ENCODE measurements at places on chromosomes 11 and 22.
A peak's percentile ranks its signal among the peaks of the same experiment; 100 is the strongest.

GRCh38 chr22:45548991-45549761 is 46.5 kb downstream of the FBLN1 start:
- peak; percentile 51 for DNase-seq

DNA sequence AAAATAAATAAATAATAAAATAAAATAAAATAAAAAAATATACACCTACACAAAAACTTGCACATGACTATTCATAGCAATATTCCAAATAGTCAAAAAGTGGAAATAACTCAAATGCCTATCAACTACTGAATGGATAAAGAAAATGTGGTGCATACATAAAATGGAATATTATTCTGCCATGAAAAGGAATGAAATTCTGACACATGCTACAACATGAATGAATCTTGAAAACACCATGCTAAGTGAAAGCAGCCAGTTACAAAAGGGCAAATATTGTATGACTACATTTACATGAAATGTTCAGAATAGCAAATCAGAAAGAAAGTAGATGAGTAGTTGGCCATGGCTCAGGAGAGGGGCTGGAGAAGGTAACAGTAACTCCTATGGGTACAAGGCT is 46.3 kb downstream of the MICAL3 start:
- DNase-seq: no peak

DNA sequence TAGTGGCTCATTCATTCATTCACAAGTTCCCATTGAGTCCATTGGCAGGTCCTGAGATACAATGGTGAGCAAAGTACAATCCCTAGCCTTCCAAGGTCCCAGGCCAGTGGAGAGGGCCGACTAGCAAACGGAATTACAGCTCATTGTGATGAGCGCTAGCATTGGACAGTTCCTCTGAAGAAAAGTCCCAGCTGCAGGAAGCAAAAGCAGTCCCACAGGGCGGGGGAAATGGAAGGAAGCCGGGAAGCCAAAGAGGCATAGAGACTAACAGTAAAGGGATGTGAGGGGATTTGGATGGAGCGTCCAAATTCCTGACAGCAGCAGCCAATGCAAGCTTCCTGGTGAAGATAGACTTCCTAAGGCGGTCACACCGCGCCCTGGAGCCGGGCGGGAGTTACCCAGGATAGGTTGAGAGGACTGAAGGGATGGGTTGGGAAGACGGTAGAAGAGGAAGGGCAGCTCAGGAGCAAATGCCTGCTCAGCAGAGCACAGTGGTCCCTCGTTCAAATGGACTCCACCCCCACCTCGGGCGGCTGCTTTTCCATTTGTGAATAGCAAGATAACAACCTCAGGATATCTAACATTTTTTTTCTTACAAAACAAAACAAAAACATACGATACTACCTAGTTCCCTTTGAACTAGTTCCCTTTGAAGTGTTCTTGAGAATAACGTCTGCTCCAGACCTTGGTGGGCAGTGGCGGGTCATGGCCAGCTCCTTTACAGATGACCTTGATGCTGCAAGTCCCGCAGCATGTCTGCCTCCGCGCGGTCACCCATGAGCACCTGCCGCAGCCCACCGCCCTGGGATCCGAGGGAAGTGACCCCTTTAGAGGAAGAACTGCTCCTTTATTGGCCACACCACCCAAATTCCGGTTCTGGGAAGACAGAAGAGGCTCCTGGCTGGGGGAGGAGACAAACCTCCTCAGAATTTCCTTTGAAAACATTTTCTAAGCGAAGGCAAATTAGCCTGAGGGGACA is 132.9 kb downstream of the RASSF10 start:
- no peak for DNase-seq

DNA sequence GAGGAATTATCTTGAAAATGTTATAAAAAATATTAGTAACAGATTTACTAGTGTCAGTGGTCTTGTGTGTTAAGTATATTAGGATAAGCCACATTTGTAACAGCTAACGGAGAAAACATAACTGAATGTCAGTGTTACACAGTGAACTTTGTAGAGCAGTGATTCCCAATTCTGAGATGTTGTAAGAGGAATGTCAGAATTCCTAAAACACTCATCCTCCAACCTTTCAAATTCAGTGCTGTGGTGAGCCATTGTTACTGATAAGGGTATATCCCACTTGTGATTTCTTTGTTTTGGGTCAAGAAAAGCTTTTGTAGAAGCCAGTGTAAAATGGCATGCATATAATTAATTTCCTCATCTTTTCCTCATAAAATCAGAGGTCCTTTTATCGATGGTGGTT is 61.9 kb downstream of the ARHGEF12 start:
- DNase-seq: no peak

DNA sequence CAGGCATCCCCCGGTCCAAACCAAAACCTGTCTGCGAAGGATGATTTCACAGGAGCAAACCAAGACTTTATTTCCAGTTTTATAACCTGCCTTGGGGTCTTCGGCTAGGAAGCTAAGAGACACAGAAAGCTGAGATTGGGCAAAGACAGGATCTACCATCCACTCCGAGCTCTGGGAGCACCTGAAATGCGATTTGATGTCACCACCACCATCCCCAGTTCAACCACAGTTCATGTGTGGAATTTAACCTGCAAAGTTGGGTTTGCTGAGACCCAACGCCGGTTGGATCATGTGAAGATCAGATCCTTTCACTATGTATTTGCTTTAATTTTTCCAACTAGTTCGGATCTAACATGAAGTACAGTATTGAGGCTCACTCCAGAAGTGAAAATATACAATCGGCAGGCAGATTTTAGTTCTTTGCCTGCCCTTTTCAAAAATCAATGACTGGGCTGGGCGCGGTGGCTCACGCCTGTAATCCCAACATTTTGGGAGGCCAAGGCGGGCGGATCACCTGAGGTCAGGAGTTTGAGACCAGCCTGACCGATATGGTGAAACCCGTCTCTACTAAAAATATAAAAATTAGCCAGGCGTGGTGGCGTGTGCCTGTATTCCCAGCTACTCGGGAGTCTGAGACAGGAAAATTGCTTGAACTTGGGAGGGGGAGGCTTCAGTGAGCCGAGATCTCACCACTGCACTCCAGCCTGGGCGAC is 1.4 kb upstream of the C11orf24 start:
- DNase-seq: no peak

DNA sequence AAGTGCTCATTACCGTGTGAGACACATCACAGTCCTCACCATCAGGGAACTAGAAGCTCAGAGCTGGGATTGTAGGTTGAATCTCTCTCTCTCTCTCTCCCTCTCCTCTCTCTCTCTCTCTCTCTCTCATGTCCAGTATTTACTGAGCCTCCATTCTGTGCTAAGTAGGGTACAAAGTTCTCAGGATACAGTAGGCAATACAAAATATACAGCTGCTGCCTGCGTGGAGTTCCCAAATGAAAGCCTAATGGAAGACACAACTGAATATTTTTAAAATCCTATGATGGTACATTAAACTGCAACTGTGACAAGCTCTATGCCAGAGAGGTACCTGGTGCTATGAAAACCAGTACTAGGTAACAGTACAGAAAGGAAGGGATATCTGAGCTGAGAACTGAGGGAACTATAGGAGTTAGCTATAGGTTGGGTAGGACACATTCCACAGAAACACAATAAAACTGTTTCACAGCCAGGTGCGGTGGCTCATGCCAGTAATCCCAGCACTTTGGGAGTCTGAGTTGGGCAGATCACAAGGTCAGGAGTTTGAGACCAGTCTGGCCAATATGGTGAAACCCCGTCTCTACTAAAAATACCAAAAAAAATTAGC is 9.6 kb upstream of the PRG2 start:
- DNase-seq: no peak

GRCh38 chr11:11334607-11335006 is 18.4 kb downstream of the CSNK2A3 start:
- no peak for DNase-seq

GRCh38 chr22:25495285-25495684 is 69.2 kb upstream of the GRK3 start:
- no peak for DNase-seq

- DNase-seq: peak; percentile 58
Measured at GRCh38 chr22:37848587-37849088, 581 bp upstream of the EIF3L start.

- DNase-seq: no peak
Measured at GRCh38 chr11:15692739-15693138, 578.0 kb downstream of the INSC start.

DNA sequence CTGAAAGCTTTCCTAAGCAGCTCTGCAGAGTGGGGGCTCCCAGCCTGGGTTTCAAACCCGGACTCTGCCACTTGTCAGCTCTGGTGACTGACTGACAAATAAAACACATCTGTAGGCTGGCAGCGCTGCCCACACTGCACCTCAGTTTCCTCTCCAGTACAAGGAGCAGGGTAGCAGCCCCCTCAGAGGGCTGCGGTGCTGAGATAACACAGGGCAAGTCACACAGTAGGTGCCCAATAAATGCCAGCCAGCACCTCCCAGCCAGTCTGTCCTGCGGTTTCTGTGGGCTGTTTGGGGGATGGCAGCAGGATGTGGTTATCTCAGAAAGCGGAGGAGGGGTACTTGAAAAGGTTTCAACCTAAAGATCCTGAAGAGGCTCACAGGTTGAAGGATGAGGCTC is 1.5 kb downstream of the SYT12 start:
- peak; percentile 84 for DNase-seq

- no peak for DNase-seq
Measured at GRCh38 chr11:26622181-26622580, 50.1 kb upstream of the MUC15 start.

DNA sequence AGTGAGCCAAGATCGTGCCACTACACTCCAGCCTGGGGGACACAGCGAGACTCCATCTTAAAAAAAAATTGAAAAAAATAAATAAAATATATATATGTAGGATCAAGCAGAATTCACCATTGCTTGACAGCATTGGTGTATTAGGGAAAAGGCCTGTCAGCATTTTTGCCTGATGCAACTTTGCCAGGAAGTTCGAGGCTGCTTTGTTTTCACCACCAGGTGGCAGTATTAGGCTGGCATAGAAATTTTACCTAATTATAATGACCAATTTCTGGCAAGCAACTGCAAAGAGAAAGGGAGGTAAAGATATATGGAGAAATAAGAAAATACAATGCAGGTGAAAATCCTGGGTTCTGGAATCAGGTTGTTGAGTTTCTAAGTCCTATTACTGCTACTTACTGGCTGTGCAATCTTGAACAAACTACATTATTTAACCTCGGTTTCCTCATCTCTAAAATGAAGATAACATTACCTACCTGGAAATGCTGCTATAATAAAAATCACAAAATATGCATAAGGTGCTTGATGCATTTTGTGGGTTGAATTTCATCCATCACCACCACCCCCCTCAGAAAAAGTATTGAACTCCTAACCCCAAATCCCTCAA is 24.7 kb downstream of the LAYN start:
- DNase-seq: peak; percentile 77

- no peak for DNase-seq
Measured at GRCh38 chr11:125382314-125382791, 113.7 kb downstream of the FEZ1 start.

GRCh38 chr11:96051820-96052219 is 127.9 kb upstream of the MTMR2 start:
- DNase-seq: no peak

DNA sequence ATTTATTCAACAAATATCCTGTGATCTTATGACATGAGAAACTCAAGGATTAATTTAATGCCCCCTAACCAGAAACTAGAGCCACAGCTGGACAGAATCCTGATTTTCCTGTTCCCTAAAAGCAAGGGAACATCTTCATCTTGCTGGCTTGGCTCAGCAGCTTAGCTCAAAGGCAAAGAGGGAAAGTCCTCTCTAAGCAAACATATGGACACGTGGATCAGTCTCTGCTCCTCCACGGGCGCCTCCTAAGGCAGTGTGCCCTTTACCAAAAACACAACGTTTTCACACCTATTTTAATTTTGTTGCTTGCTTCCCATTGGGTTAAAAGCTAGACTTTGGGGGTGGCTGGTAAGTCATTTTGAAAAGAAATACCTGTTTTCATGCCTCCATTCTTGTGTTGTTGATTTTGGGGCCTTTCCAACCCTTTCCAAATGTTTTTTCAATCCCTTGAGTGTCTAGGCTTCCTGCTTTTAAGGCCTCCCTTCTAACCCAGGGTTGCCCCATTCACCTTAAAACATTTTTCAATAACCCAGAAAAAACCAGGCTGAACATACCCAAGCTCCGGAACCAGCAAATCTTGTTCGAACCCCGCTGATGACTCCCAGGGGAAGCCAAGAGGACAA is 15.5 kb downstream of the SLC1A2 start:
- DNase-seq: no peak

- DNase-seq: no peak
Measured at GRCh38 chr22:30821863-30822215, 127.2 kb downstream of the OSBP2 start.

GRCh38 chr11:3736816-3737215 is 60.5 kb downstream of the NUP98 start:
- no peak for DNase-seq

DNA sequence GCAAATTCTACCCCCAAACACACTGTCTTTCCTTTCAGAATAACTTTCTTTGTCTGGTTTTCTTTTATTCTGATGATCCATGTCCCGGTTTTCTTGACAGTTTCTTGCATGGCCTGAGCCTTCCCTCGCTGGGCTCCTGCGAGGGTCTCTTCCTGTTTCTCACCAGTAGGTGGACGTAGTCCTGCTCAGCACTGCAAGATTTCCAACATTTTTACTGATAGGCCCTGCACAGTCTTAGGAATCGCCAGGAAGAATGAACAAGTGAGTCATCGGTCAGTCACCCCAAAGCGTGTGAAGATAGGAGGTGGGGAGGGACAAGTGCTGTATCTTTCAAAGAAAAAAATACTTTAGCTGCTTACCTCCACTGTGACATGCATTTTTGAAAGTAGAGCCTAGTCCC is 16.9 kb upstream of the KIRREL3 start:
- DNase-seq: no peak

DNA sequence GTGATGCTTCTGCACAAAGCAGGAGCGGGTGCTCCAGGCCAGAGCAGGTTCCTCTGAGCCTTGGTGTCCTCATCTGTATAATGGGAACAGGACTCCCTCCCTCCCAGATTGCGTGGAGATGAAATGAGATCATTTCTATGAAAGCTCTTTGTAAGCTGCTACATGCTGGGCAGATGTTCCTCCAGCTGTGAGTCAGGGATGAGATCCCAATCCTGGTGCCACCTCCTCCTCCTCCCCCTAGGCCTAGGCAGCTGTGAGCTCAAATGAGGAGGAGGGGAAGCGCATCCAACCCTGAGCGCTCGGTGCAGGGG is 7.0 kb upstream of the CABP2 start:
- DNase-seq: no peak

- no peak for DNase-seq
Measured at GRCh38 chr22:34306361-34306760, 386.1 kb upstream of the LARGE1 start.

DNA sequence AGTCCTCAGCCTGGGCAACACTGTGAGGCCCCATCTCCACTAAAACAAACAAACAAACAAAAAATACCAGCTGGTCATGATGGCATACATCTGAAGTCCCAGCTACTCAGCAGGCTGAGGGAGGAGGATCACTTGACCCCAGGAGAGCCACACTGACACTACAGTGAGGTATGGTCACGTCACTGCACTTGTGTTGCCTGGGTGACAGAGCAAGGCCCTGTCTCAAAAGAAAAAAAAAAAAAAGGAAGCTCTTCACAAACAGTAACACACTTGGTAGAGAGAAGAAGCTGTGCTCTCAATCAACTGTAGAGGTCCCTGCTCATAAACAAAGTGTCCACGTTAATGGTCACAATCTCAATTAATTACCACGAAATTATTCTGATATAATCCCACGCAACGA is 401.6 kb upstream of the CCDC90B start:
- no peak for DNase-seq

GRCh38 chr11:134737563-134738510 is 325.8 kb upstream of the B3GAT1 start:
- no peak for DNase-seq

GRCh38 chr22:23815541-23816155 is 23.2 kb downstream of the DERL3 start:
- DNase-seq: no peak

GRCh38 chr22:30649430-30650007 is 13.9 kb downstream of the SLC35E4 start:
- DNase-seq: peak; percentile 45

Data from hematopoietic multipotent progenitor cell treated with erythropoietin and hydrocortisone succinate and interleukin-3 and kit ligand, for 8 days (in vitro differentiated cells).